HTR-8/SVneo (cell line): ENCODE measurements at places on chromosomes 3 and 15.

GRCh38 chr15:95323796-95324195, 1006.7 kb upstream of the NR2F2 start:
- no peak for DNase-seq

DNA sequence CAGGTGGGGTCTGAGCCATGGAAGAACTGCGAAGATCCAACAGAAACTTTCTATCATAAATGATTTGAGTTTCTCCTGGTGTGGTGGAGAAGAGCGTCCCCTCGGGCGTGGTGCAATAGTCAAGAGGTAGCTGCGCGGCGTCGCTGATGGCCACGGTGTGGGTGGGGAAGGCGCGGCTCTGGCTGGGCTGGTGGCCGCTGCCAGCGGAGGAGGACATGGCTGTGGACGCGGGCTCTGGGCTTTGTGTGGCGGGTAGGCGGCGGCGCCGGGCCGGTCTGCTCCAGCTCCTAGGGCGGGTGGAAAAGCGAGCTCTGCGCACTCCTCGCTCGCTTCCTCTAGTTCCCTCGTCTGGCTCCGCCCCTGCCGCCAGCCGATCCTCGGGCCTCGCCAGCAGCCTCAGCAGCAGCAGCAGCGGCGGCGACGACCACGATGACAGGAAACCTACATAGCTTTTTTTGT, 5.9 kb downstream of the STARD9 start:
- peak; percentile 42 for DNase-seq

- DNase-seq, result no peak
Observed at GRCh38 chr15:58462973-58463663, 31.3 kb downstream of the LIPC start.

- DNase-seq, result no peak
Observed at GRCh38 chr3:73626106-73626505, 1.4 kb upstream of the PDZRN3 start.

GRCh38 chr3:111260878-111261277, 189.3 kb downstream of the NECTIN3 start:
- DNase-seq, result no peak

DNA sequence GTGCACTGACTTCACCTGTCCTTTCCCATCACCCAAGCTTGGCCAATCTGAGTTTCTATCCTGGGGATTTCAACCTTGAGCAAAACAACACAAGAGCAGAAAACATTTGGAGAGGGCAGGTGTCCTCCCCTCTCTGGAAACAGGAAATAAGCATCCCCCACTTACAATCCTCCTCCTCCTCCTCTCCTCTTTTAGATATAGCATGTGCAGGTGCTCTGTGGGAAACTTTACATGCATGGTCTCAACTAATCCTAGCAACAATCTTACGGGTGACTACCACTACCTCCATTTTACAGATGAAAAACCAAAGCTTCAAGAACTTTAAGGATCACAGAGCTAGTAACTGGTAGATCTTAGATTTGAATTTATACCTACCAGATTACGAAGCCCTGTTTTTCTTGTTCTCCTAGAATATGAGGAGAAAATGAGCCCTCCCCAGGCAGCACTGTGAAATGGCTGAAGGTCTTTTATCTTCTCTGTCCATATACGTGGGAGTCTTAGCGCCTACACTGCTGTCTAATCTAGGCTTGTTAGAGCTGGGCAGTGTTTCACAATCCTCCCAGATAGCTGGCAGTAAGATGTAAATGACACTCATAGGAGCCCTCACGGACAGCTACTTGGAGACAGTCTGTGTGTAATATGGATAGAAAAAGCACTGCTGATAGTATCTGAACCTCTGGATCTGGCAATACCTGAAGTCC, 301.2 kb upstream of the PROK2 start:
- no peak for DNase-seq

GRCh38 chr15:39084674-39085530, 496.0 kb upstream of the THBS1 start:
- no peak for DNase-seq

DNA sequence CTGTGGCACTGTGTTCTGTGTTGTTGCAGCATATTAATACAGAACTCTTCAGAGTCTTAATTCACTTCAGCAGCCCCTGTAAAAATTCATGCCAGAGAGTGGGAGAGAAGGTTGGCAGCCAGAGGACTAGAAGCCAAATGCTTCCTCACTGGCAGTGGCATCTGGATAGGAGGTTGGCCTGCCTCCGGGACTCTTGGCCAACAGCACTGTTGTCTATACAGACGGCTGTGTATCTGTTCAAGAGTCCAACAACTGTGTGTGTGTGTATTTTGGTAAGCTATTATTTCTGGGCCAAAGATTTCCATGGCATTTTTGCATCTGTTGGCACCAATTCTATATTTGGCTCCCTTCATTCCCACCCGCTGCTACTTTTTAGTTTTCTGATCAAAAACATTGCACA, 156.0 kb upstream of the SOX2 start:
- DNase-seq, result no peak

- no peak for DNase-seq
Observed at GRCh38 chr3:10602271-10602670, 96.9 kb upstream of the ATP2B2 start.

- no peak for DNase-seq
Observed at GRCh38 chr3:154301561-154301960, 22.7 kb downstream of the DHX36 start.

- no peak for DNase-seq
Observed at GRCh38 chr3:169558371-169558770, 105.1 kb downstream of the MECOM start.

GRCh38 chr15:89964232-89964954, 36.7 kb upstream of the ZNF710 start:
- no peak for DNase-seq

- no peak for DNase-seq
Observed at GRCh38 chr3:163919154-163919553, 1159.1 kb downstream of the SI start.

GRCh38 chr15:83210619-83211018, 3.0 kb upstream of the HDGFL3 start:
- DNase-seq, result no peak

DNA sequence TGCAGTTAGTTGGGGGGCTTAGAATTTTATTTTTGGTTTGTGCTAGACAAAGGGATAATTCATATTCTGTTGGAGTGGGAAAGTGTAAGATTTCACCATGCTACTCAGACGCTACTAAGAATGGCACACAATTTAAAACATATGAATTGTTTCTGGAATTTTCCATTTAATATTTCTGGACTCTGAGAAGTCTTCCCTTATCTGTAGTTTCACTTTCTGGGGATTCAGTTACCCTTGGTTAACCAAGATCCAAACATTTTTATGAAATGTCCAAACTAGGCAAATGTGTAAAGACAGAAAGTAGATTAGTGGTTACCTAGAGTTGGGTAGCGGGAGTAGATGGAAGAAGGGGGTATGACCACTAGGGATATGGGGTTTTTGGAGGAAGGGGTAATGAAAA, 53.1 kb downstream of the TCF12 start:
- DNase-seq, result no peak

- DNase-seq, result no peak
Observed at GRCh38 chr3:38028621-38029361, 651 bp downstream of the PLCD1 start.

- DNase-seq, result peak; percentile 61
Observed at GRCh38 chr3:59857589-59858346, 807.9 kb upstream of the CFAP20DC start.

- DNase-seq, result no peak
Observed at GRCh38 chr3:194364314-194364651, 5.3 kb downstream of the LRRC15 start.

- peak; percentile 13 for DNase-seq
Observed at GRCh38 chr15:29089731-29090616, 179.6 kb downstream of the NSMCE3 start.

DNA sequence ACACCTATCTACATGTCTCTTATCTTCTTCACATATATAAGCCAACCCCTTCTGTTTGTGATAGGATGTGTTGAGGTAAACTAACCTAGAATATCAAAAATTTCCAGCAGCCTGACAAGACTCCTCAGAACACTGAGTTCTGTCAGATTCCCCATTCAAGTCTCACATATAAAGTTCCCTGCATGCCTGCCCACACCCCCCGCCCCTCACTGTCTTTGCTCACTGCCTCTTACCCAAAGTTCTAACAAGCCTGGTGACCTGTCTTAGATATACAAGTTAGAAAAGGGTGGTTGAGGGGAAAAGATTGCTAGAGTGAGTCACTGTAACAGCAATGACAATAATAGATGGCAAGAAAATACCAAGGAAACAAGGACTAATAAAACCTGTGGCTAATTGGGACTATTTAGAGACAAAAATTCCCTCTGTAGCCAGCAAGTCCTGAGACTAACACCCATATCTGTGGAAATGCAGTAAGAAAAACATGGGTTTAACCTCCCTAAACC, 40.1 kb downstream of the FBXO22 start:
- no peak for DNase-seq

DNA sequence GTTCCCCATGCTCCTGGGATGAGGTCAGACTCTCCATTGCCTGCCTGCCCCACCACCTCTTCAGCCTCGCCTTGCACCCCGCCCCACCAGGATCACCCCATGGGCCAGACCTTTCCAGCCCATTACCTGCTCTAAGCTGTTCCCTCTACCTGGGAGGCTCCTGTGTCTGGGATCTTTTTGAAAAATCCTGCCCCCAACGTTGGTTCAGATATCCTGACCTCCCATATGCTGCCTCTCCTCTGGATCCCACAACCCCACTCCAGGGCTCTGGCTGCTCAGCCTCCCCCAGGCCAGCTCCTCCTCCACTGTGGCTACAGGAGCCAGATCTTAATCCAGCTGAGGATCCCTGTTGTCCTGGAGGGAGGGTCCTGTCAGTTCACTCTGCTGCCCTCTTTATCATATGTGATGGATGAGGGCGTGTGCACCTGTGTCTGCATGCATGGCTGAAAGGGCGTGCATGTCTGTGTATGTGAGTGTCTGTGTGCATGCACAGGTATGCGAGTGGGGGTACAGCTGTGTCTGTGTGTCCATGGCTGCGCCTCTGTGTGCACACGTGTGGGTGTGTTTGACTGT, 21.7 kb upstream of the ALAS1 start:
- no peak for DNase-seq

GRCh38 chr3:129106320-129106719, 15.3 kb downstream of the RAB43 start:
- DNase-seq, result no peak

- no peak for DNase-seq
Observed at GRCh38 chr3:186772281-186772694, 11.1 kb upstream of the EIF4A2 start.

GRCh38 chr3:157979022-157979421, 127.2 kb downstream of the SHOX2 start:
- DNase-seq, result no peak

GRCh38 chr15:40252438-40253166, 13.7 kb downstream of the PAK6 start:
- no peak for DNase-seq

GRCh38 chr15:56371495-56372147, 6.4 kb downstream of the TEX9 start:
- DNase-seq, result no peak

DNA sequence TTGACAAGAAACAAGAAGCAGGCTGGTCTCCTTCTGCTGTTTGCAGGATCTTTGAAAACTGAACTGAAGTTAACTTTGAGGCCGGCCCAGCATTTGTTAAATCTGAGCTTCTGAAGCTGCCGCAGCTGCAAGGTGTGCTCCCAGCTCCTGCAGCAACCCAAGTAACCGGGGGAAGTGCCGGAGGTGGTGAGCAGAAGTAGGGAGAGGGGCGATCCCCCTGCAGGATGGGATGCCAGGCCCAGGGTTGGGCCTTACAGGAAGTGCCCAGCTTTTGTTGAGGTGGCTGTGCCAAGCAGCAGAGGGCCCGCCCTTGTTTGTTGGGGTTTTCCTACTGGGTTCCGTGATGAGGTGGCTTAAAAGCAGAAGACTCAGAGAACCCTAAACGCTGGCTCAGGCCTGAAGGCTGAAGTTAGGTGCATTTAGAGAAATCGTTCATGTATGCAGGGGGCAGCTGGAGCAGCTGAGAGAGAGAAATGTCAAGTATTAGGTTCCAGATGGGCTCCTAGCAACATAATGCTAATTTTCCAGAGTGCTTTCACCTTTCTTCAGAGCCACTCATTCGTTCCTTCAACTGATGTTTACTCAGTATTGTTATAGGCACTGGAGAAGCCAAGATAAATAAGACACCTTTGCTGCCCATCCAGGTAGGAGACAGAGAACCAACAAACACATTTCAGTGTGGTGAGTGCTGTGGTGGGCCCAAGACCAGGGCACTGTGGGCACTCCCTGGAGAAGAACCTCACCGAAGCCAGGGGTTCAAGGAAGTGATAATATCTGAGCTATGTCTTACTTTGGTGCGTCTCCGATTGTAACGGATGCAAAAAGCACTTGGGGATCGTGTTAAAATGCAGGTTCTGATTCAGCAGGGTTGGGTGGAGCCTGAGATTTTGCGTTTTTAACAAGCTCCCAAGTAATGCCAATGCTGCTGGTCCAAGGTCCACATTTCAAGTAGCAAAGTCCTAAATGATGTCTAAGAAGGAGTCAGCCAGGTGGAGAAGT, 42.2 kb upstream of the PLCL2 start:
- no peak for DNase-seq

- no peak for DNase-seq
Observed at GRCh38 chr3:57943525-57944495, 64.4 kb upstream of the FLNB start.

DNA sequence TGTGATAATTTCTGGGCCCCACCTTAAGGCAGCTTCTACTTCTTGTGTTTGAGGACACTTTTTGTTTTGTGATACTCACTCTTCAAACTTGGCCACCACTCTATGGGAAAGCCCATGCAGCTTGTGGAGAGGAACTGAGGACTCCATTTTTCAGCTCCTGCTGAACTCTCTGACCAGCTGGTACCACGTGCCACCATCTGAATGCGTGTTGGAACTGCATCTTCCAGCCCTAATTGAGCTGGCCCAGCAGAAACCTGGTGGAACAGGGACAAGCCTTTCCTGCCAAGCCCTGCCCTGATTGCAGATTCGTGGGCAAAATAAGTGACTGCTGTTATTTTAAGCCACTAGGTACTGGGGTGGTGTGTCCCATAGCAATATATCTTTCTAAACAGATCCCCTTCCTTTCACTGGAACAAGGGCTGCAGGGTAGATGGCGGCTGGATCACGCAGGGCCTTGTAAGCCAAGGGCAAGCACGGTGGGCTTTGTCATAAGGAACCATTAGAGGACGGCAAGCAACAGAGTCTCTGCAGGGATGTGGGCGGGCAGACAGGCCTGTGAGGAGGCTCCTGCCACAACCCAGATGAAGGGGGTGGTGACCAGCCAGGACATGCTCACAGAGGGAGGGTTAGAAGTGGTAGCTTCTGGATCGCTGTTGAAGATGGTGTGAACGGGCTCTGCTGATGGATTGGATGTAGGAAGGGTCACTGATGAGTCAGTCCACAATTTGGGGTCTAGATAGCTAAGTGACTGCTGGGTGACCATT, 9.5 kb downstream of the H1-8 start:
- no peak for DNase-seq

GRCh38 chr3:44905446-44906157, 31.2 kb downstream of the TGM4 start:
- DNase-seq, result no peak

- no peak for DNase-seq
Observed at GRCh38 chr3:150114873-150115540, 144.3 kb upstream of the PFN2 start.

GRCh38 chr3:170717410-170718402, 131.8 kb upstream of the SLC7A14 start:
- no peak for DNase-seq
